ENCODE measurements at places on chromosomes 3 and 15.

DNA sequence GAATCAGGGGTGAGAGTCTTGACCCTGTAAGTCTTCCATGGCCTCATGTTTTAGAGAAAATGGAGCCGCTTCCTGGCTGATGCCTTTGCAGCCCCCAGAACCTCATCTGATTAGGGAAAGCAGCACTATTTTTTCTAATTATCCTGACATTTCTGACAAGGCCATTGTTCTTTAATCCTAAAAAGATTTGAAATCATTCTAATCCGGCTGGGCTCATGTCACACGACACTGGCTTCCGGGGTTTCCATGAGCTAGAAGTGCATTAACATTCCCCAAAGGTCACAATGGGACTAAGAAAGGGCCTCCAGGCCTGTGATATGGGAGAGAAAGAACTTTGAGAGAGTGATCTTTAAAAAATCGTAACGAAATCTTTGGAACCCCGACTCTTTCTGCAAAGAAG, 33.1 kb downstream of the RBP2 start:
- DNase-seq: no peak

DNA sequence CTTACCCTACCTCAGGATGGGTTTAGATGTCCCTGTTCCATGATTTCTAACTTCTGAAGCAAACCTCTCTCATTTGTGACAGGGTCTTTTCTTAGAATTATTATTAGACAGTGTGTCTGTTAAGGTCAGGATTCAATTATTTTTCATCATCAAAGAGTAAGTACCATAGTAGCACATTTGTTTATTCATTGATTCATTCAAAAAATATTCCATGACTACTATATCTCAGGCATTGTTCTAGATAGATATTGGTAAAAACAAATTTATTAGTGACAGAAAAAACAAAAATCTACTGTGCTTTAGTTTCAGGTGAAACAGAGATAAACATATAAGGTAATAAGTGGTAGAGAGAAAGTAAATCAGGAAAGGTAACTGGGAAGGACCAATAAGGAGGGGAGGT, 3.5 kb upstream of the PLOD2 start:
- DNase-seq: no peak

GRCh38 chr3:66904336-66904735, 93.8 kb upstream of the KBTBD8 start:
- DNase-seq: no peak

DNA sequence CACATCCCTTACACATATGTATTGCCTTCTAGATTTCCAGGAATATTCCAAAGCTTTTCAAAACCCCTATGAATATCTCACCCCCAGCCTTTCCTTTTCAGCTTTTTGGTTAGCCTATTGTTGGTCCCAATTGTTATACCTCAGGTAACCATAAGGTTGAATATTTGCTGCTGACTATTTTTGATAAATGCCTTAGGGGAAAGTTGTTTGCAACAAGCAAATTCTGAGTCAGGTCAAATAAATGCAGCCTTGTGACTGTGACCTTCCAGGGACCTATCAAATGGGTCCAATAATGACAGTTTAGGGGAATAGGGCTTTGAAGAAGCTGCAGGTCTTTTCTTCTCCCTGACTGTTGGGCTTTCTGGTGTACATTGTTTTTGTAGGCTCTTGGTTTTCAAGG, 699.7 kb downstream of the NTRK3 start:
- no peak for DNase-seq

DNA sequence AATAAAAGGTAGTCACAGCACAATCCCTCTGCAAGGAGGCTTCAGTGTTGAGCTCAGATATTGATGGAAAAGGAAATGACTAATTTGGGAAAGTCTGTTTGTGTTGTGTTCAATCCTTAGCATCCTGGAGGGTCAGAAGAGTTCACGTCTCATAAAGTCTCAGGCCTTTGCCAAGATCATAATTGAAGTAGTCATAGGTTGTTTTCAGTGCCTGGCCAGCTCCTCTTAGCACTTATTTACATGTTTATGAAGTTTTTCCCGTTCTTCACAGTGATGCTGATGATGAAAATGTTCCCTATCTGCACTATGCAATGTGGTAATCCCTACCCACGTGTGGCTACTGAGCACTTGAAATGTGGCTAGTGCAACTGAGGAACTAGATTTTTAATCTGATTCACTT, 61.6 kb upstream of the TGFBR2 start:
- DNase-seq: no peak

DNA sequence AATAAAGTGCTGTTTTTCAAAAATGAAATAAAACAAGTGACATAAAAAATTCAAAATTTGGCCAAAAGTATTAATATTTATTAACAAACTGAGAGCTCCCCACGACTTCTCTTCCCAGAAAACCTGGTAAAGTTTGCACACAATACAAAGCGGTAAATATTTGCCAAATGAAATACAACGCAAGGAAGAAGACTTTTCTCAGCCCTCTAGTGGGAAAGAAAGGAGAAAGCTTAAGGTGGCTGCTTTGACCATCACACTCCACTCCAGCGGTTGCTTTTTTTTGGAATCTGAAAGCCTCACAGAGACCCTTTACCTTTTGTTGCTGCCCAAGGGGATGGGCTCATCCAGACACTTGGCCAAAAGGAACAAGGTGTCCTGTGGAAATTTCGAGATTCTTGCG, 1.1 kb upstream of the GK5 start:
- no peak for DNase-seq
